Stimulated activated CD4-positive, alpha-beta T cell treated with anti-CD3 and anti-CD28 coated beads, Interleukin-1b, Interleukin-23, amount 100 ng/mL, for 1 hour (primary cell): ENCODE measurements at places on chromosomes 6 and 20.

DNA sequence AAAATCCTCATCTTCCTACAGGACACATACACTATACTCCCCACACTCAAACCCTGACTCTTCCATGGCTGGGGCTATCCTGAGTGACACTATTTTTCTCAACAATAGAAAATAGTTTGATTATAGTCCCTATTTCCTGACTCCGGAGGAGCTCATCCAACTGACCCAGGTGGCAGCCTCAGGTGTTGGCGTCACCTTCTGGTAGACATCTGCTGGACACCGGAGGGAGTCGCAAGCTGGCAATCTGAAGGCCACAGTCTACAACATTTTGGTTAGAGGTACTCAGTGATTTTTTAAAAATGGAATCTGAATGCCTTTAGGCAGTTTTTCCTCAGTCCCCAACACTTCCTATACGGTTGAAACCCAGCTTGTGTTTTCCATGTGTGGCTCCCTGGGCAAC is 32.2 kb upstream of the OCSTAMP start:
- no peak for DNase-seq

DNA sequence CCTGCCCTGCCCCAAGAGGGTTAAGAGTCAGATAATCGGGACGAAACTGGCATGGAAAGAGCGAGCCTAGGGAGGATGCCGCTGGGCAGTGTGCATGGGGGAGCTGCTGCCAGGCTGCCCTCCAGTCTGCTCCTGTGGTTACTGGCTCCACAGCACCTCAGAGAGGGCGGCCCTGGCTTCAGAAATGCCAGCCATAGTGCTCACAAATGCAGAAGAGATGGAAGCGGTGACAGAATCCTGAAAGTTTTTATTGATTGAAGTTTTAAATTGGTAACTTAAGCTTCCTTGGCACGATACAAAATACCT is 57.9 kb downstream of the VAPB start:
- no peak for DNase-seq

- no peak for DNase-seq
Measured at GRCh38 chr6:138455746-138456400, 43.4 kb downstream of the NHSL1 start.

DNA sequence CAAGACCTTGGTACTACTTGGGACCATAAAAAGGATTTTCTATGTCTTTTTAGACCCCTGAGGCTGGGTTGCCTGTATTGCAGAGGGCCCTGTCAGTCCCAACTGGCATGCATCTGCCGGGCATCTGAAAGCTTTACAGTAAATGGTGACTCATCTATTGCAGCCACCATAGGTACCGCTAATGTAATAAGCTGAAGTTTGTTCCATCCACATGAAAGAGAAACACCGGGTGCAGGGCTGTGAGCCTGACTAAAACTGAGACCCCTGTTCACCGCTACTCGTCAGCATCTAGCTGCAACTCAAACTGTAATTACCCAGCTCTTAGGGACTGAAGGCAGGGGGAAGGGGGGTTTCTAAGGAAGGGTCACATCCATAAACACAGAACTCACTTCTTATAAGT is 49.5 kb downstream of the TRERF1 start:
- no peak for DNase-seq

GRCh38 chr20:43863821-43864544 is 50.7 kb upstream of the TOX2 start:
- DNase-seq: no peak

DNA sequence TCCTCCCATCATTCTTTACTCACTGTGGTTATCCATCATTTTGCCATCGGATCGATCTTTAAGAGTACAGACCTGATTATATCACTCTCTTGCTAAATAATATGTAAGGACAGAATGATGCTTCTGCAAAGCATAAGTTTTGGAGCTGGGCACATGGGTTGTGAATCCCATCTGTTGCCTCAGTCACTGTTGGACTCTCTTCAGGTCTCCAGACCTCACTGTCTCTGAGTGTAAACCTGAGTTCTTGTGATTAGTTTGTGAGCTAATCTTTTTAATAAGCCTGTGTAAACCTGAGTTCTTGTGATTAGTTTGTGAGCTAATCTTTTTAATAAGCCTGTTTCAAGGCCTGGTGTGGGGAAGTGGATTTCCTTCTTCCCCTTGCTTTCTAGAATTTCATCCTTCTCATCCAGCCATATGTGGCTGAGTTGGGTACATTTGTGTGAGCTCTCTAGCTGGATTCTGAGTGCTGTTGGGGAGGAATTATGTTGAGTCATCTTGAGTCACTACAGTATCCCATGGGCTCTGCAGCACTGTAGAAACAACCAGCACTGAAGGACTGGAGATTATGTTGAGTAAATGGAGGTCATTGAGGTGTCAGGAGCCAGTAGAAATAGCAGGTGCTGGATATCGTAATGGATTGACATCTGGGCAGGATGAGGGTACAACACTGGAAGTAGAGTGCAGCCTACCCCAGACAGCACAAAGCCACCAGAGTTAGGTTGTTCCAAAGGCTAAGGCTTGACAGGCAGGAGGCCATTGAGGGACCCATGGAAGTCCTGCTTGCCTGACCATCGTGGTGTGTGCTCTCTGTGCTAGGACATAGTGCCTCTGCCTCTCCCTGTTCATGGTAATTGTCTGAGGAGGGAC is 52.4 kb downstream of the SCAND1 start:
- no peak for DNase-seq

DNA sequence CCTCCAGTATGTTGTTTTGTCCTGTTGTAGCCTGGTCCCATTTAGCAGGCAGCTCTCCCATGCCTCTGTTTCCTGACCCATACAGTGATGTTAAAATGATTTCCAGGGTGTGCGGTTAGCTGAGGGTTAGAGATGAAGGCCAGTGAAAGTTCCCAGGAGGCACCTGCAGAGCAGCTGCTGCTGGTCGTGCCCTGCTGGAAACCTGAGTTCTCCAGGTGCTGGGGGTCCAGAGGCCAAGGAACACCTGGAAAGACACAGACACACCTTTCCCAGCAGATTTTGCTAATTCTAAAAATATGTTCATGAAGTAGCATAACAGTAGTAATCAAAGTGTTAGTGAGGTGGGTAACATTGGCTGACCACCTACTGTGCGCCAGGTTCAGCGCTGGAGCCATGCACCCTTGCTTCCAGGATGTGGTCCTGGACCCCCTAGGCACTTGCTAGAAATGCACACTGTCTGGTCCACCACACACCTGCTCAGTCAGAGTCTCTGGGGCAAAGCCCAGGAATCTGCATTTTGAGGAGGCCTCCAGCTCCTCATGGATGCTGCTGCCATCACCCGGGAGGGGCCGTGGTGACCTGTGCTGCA is 118.7 kb downstream of the SYNDIG1 start:
- no peak for DNase-seq

DNA sequence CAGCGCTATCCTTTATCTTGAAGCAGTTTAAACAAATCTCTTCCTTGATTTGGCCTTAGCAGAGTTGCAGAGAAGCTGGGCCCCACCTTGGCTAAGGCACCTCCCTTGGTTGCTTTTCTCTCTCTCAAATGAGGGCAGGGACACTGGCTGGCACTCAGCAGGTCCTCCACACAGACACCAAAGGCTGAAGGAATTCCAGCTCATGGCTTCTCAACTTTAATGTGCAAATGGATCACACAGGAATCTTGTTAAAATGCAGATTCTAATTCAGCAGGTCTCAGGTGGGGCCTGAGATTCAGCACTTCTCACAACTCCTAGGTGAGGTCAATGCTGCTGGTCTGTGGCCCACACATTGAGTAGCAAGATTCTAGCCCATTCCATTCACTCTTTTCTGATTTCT is 25.7 kb downstream of the RIMS4 start:
- DNase-seq: no peak

- DNase-seq: no peak
Measured at GRCh38 chr6:4362326-4362725, 227.0 kb upstream of the ECI2 start.

DNA sequence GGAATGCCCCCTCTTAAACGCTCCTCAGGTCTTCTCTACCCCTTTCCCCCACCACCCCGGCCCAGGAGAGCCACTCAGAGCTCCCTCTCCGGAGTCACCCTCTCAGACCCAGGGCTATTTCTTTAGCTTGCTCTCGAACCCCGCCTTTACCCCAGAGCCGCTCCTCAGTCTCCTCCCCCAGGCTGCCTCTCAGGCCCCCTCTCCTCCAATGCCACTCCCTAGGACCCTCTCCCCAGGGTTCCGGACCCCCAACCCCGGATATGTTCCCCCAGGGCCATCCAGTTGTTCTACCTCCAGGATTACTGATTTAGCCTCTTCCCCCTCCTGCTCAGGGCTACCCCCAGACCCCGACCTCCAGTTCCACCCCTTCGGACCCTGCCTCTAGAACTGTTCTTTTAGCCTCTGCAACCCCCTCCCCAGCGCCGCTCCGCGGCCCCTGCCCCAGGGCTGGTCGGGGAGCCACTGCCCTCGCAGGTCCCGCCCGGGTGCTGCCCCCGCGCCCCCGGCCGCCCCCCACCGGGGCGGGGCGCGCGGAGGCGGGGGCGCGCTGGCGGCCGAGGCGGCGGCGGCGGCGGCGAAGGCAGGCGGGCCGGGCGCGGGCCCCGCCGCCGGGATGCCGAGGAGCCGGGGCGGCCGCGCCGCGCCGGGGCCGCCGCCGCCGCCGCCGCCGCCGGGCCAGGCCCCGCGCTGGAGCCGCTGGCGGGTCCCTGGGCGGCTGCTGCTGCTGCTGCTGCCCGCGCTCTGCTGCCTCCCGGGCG is at the start of gene MMP24:
Gene MMP24, plus strand, starts transcription at position 565 of the 758 bp plus-strand sequence. Its CDS starts 49 bp downstream, at position 614.
- DNase-seq: no peak

GRCh38 chr20:45445805-45446562 is 23.6 kb upstream of the WFDC2 start:
- DNase-seq: no peak

GRCh38 chr6:148027201-148027600 is 315.4 kb upstream of the SASH1 start:
- no peak for DNase-seq

GRCh38 chr20:17068084-17068711 is 158.6 kb upstream of the PCSK2 start:
- DNase-seq: no peak
